ENCODE measurements at places on chromosomes 4 and X.
A peak's percentile ranks its signal among the peaks of the same experiment; 100 is the strongest.

DNA sequence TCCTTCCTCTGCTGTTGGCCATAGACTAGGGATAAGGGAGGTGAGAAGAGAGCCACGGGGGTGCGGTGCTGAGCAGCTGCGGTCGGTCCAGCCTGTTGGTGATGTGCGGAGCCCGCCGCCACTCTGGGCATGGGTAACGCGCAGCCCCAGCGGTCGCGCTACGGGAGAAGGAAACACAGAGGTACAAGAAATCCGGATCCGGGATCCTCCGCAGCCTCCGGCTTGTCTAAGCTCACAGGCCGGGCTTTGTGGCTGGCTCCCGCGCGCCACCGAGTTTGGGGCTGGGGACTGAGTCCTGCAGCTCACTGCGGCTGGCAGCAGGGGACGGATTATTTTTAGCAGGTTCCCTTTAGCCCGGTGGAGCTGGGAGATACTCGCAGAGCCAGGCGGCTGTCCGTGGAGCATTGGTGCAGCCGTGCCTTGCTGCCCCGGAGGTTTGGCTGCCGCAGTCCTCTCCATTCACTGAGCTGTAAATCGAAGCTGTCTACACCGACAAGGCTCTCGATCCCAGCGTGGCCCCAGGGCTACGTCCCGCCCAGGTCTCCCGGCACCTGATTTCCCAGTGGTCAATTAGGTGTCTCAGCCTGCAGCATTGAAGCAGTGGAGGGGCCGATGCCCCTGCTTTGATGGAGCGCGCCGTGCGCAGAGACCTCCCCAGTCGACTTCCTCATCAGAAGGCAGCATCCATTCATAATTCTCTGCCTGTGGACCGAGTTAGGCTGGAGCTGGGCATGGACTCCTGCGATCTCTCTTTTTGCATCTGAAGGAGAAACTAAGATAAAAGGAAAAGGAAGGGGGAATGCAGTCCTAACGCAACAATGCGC lies 81.9 kb upstream of the SCML1 start:
- DNase-seq: no peak

GRCh38 chrX:136273986-136274385 lies 22.8 kb upstream of the MAP7D3 start:
- DNase-seq: no peak

DNA sequence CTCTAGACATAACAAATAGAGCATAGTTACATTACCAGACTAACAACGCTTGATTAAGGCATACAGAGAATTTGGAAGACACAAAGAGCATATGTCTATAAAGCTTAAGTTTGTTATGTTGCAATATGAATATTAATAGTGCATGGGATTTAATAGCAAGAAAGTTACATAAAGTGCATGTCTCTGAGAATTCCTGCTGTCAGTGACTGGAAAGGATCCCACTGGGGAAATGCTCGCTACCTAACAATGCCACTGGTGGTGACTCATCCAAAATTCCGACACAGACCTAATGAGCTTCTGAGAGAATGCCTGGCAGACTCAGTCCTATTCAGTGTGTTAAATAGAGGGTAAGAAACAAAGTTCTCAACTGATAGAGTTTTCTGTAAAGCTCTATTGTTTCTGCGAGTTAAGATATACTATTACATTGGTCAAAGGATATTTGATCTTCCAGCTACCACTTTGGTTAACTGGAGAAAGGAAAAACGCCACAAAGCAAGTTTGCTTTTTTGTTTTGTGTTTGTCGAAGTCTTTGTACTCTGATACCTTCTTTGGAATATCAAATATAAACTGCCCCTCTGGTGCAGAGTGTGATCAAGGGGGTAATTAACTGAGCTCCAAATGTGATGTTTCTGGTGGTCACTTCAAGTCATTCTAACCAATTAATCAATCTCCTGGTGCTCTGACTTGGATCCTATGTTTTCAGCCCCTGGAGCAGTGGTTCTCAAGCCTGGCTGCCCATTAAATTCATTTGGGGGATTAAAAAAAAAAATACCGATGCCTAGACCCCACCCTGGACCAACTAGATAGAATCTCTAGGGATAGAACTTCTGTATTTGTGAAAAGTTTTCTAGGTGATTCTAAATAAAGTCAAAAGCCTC lies 107.9 kb downstream of the PALLD start:
- DNase-seq: no peak

GRCh38 chr4:139083607-139083955 lies 68.0 kb downstream of the NOCT start:
- peak; percentile 17 for DNase-seq

DNA sequence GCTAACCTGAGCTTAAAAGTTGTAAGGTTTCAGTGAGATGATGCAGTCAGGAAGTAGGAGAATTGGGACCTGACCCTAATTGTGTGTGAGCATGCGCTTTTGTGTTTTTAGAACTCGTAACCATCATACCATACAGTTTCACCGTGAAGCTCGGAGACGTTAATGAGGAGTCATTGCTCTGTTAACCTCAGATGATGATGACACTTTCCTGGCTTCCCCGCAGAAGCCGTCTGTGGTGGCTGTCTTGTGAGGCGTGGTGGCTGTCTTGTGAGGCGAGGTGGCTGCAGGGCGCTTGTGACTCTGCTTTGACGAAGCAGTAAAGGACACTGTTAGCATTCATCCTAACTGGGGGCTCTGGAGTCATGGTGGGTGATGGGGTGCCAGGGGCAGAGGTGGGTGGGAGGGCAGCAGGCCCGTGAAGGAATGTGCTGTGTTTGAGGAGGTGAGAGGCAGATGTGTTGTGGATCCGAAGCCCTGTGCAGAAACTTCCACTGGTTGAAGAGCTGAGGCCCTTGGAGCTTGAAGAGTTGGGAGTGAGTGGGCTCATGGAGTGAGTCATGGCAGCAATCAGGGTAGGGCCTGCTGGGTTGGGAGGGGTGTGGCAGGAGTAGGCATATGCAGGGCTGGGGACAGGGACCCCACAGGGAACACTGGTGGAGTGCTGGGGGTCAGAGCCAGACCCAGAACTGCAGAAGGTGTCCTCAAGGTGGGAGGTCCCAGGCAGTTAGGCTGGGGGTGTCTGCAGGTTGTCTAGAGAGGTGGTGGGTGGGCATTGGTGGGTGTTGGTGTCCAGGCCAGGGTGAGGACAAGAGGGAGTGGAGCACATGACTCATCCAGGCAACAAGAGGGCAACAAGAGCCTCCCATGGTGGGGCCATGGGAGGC lies 57.4 kb downstream of the NSD2 start:
- no peak for DNase-seq

DNA sequence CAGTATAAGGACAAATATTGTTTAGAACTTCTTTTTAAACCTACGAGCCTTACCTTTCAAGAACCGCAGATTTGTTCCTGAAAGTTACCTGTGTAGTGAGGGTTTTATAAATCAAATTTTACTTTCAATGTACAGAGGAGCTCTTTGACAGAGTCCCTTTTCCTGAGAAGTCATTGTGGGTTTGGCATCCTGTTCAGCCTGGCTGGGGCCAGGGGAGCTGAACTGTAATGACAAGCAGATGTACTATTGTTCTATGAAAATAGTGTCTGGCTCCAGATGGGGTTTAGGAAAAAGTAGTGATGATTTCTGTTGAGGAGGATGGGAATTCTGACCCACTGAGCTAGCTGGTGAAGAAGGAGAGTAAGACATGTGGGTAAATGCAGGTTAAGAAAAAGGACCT lies 196.2 kb upstream of the PGRMC2 start:
- peak; percentile 41 for DNase-seq

- DNase-seq: no peak
These were observed 33.3 kb upstream of the PPARGC1A start for GRCh38 chr4:23923141-23923540.

DNA sequence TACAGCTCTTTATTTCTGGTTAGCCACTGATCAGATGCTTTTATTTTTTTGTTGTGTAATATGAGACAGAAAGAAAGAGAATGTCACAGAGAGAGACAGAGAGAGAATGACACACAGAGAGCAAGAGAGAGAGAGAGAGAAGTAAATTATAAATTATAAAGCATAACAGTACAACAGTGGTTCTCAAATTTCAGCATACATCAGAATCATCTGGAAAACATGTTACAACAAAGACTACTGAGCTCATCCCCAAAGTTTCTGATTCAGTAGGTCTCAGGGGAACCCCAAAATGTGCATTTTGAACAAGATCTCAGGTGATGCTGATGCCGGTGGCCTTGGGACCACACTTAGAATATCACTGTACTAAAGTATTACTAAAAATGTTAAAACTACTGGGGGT lies 245.8 kb upstream of the DIAPH2 start:
- DNase-seq: no peak

DNA sequence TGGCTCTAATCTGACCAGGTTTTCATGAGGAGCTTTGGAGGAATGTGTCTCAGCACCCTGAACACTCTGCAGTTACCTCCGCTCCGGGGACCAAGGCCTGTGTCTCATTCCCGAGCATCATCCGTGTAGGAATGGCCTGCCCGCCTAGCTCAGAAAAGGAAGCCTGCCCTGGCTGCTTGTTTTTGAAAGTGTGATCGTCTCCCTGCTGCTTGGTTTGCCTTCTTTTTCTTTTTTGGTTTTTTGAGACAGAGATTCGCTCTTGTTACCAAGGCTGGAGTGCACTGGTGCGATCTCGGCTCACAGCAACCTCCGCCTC lies 73.3 kb downstream of the CRLF2 start:
- no peak for DNase-seq

DNA sequence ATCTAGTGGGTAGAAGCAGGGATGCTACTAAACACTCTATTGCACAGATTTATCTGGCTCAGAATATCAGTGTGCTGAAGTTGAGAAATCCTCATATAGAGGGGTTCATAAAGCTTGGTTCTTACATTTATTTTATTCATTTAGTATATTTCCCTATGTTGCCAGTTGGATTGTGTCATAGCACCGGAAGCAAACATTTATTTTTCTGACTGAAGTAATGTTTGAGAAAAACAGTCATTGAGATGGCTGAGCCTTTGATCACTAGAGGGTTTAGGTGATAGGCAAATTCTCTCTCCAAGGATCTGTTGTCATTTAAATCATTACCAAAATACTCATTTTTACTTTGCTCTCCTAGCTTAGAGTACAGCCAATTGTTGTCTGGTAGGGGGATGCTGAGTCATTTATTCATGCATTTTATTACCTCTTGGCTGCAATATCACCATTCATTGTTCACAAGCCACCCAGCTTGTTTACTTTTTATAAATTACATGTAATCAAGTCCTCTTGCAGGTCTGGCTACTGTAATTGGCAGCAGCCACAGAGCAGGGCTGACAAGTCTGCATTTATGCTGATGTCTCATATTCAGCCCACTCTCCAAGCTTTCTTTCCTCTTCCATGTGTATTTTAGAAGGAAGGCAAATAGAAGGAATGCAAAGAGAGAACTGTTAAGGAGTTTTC lies 15.2 kb downstream of the GAB1 start:
- DNase-seq: no peak

DNA sequence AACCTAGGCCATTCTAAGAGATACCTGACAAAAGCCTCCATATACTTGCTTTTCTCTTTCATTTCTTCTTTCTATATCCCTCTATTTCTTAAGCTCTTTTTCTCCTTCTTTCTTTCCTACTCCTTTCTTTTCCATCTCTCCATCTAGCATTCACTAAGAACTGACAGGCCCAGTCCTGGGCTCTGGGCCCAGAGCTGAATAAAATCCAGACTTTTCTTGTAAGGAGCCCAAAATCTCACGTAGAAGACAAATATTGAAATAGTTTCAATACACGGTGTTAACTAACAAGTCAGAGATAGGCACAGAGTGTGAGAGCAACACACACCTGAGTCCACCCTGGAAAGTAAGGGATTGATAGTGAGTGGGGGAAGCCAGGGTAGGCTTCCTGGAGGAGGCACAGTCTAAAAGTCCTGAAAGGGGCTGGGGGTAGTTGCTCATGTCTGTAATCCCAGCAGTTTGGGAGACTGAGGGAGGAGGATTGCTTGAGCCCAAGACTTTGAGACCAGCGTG lies 73.2 kb upstream of the EFNB1 start:
- DNase-seq: no peak

GRCh38 chrX:154458116-154458953 lies at the start of gene PLXNA3:
PLXNA3 (plus strand) TSS chrX:154458281; CDS start chrX:154460184, 1,903 bp downstream.
- DNase-seq: no peak

Data from forelimb muscle (tissue), 1 donor.